H4 (cell line): ENCODE measurements at places on chromosomes 6 and 20. TPM values are rescaled to one million over a fixed set of nuclear protein-coding genes. Genes with fewer than 3 reads are reported as not detected.

Gene TAGAP
- not detected in 2 replicates for total RNA-seq

Gene HUS1B
- total RNA-seq = 2.1 TPM in 1 of 2 replicates, not detected in the other

Gene TSPO2
- not detected in 2 replicates for total RNA-seq

Gene C2
- total RNA-seq = 0.75 TPM in 1 of 2 replicates, not detected in the other

Gene FRS3
- 0.66 and 1.1 TPM in 2 replicates for total RNA-seq

Gene CALHM5
- 7.1 and 8.7 TPM in 2 replicates for total RNA-seq

Gene C6orf132
- not detected in 2 replicates for total RNA-seq

Gene SOX12
- total RNA-seq = 1.9 and 2.2 TPM in 2 replicates

Gene ATP6V1G2
- 0.60 TPM in 1 of 2 replicates, not detected in the other for total RNA-seq
